NCI-H69 (cell line): ENCODE measurements at places on chromosomes 6 and 20.

GRCh38 chr6:26223650-26224546 lies 136.7 kb downstream of the HFE start:
- peak; percentile 97 for DNase-seq

DNA sequence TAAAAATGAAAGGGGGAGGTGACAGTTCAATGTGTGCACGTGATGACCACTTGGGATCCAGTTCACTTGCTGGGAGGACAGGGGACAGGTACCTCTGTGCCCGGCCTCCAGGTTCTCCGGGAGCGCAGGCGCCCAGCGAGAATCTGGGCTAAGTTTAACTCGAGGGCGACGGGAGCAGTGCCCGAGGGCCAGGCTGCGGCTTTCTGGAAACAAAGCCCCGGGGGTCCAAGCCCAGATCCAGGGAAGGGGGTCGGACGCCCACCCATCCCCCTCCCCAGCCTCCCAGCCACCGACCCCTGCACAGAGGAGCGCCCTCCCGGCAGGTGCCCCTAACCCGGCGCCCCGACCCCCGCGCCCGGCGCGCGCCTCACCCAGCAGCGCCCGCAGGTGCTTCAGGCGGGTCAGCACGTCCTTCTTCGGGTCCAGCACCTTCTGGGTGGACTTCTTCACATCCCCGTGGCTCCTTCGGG lies 405 bp downstream of the RALGAPA2 start:
- peak; percentile 73 for DNase-seq

- peak; percentile 30 for DNase-seq
Measured at GRCh38 chr20:50052550-50053361, 60.2 kb downstream of the UBE2V1 start.

- DNase-seq: no peak
Measured at GRCh38 chr6:112172540-112172939, 81.8 kb downstream of the LAMA4 start.

DNA sequence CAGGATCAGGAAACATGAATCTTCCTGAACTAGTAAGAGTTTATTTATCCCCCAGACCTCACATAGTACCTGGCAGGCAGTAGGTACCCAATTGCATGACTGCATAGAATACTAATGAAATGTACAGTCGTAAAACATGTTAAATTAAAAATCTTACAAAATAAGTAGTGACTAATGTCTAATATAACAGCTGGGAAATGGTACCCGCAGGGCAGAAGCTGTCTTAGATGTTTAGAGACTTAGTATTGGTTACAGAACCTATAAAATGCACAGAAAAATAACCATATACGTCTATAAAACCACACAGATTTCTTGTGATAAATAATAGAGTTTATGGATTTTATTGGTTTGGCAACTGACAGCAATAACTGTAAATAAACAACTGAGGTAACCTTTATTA lies 139.1 kb upstream of the GMDS start:
- DNase-seq: no peak

GRCh38 chr20:63857764-63858392 lies 3.4 kb upstream of the ABHD16B start:
- no peak for DNase-seq

- DNase-seq: no peak
Measured at GRCh38 chr20:31723069-31723318, 326 bp upstream of the BCL2L1 start.

GRCh38 chr6:20415712-20416454 lies 14.2 kb downstream of the E2F3 start:
- no peak for DNase-seq

GRCh38 chr20:58224097-58224496 lies 4.4 kb downstream of the ANKRD60 start:
- DNase-seq: no peak

DNA sequence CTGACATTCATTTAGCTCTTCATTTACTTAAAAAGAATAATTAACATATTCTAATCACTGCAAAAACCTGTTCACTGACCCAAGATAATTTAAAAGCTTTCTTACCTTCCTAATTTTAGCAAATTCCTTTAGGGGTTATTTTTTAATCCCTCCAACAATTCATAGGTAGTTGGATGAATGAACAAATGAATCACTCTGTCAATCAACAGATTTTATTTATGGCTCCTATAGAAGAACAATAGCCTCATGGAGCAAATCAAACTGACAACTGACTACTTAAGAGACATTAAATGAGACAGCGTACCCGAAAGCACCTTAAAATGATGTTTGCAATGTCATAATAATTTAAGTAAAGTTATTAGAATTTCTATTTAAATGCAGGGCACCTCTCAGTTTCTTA lies 31.5 kb upstream of the GJA1 start:
- peak; percentile 12 for DNase-seq

- no peak for DNase-seq
Measured at GRCh38 chr6:134172020-134172705, 119.7 kb upstream of the SLC2A12 start.
